NCI-H1417 treated with DMSO at 0.1 percent for 48 hours (cell line): ENCODE measurements at places on chromosomes 3 and 15.

DNA sequence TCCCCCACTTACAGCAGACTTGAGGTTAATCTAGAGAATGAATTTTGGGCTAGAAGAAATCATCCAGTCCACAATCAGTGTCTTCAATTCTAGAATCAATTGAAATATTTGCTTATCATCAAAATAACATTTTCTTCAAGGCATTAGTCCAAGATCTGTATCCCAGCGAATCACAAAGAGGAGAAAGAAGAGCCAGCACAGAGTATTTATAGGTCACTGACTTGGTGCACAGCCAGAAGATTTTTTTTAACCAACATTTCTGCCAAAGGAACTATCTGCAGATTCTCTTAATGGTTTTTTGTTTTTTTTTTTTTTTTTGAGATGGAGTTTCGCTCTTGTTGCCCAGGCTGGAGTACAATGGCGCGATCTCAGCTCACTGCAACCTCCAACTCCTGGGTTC is 178.2 kb downstream of the TNIK start:
- no peak for DNase-seq

DNA sequence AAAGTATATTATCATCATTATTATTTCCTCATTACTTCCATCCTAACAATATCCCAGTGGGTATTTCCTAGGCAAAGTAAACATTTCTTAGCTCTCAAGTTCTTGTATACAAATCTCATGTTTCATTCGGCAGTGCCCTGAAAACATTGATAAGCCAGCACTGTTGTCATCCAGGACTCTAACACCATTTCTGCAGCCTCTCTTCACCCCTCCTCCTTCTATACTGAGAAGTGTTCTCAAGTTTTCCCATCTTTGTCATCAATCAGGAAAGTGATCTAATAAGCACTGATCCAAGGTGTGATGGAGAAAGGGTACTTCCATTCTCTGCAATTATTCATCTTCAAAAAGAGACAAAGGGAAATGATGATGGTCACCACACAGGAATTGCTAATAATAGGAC is 168.4 kb upstream of the CCDC54 start:
- no peak for DNase-seq

DNA sequence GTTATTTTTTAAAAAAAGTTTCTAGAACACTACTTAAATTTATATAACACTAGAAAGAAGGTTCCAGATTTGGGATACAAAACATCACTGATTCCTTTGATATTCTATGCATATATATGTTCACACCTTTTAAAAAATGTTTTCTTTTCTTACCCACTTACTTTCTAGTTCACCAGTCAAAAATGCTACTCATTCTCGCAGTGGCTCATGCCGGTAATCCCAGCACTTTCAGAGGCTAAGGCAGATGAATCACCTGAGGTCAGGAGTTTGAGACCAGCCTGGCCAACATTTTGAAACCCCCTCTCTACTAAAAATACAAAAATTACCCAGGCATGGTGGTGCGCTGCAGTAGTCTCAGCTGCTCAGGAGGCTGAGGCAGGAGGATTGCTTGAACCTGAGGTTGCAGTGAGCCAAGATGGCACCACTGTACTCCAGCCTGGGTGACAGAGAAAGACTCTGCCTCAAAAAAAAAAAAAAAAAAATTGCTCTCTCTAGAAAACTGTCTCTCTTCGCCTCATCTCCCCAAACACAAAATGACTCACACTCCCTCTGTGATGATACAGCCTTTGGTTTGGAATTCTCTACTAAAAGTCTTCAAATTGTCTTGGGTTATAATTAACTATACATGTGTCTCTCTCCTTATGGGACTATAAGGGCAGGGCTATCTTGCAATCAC is 52.6 kb upstream of the TGFBR2 start:
- DNase-seq = no peak

- DNase-seq = no peak
These were observed 7.3 kb downstream of the PRR23E start for GRCh38 chr3:127200086-127200691.

- DNase-seq = no peak
These were observed 103.4 kb downstream of the ARRDC4 start for GRCh38 chr15:98063871-98064270.

DNA sequence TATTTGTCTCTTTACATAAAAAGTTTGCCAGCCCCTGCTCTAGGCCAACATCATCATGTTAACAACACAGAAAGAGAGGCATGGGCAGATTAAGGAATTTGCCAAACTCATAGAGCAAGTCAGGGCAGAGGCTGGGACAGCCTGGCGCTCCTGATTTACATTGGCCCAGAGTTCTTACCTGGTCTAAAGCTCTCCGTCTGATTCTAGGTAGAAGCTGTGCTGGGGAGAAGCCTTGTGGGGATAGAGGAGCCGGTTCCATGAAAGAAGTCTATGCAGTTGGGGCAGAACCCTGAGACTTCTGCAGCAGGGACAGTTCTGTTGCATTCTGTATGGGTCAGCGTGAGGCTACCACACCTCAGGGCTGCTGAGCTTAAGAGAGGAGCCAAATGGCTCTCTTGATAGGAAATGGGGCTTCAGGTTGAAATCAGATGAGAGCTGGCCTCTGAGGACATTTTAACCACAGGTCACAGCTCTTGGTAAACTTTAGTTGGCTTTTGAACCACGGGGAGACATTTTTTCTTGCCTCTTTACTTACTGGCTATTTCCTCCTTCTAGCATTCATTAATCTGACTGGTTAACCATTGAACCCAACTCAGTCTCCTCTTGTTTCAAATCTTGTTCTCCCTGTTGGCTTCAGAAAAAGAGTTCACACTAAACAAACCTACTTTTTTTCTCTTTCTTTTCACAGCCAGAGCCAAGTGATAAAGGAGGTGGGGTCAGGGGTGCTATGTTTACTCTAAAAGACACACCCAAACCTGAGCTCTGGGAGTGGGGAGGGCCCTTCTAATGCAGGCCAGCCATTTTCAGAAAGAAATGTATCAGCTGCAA is 250.7 kb downstream of the OPA1 start:
- no peak for DNase-seq

- no peak for DNase-seq
These were observed 454.4 kb downstream of the LPP start for GRCh38 chr3:188608401-188608800.

DNA sequence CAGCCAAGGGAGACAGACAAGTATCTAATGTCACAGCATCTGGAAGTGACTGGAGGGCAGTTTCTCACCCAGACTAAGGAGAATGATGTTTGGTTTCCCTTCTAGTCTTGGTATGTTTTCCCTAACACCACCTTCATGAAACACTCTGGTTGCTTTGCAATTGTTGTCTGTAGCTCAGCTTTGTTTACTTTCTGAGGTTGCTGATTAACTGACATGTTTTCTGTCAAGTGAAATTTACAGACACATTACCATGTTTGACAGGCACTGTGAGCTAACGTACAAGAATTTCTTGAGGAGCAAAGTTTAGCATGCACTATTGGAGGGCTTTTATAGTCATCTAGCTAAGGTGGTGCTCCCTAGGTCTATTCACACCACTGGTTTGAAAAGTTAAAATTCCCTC is 131.6 kb upstream of the NECTIN3 start:
- DNase-seq = no peak

GRCh38 chr15:57440167-57440566 is 63.9 kb downstream of the CGNL1 start:
- no peak for DNase-seq

- DNase-seq = no peak
These were observed 931.9 kb downstream of the IGSF11 start for GRCh38 chr3:118102737-118103136.

DNA sequence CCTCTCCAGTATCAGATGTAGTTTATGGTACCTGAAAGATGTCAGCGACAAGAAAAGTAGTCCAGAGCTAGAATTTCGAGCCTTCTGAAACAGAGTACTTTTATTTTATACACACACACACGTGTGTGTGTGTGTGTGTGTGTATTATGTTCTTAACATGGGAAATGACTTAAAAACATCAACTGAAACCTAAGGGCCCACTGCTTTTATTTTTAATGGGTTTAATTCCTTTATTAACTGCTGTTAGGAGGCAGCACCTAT is 1.9 kb downstream of the TCF12 start:
- DNase-seq = no peak

- no peak for DNase-seq
These were observed 112.2 kb upstream of the SLC4A7 start for GRCh38 chr3:27596334-27596841.

- DNase-seq = no peak
These were observed 14.2 kb downstream of the ZNF80 start for GRCh38 chr3:114223143-114223542.

- no peak for DNase-seq
These were observed 19.7 kb downstream of the STARD5 start for GRCh38 chr15:81304226-81304625.

DNA sequence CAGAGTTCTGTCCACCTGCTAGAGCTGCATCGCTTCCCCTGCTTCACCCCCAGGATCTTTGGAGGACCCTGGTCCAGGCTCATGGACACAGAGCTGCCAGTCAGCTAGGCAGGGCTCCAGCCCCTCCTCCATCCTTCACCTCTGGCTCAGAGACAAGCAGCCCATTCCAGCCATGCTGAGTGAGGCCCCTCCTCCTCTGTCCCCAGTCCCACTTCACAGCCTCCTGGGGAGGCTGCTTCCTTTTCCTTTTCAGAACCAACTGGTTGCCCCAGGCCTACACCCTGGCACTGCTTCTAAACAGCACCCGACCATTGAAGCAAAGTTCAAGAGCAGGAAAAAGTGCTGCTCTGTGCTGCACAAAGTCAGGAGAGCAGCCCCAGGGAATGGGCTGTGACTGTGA is 22.2 kb downstream of the IQSEC1 start:
- DNase-seq = no peak

- DNase-seq = no peak
These were observed 67.9 kb upstream of the SLC2A2 start for GRCh38 chr3:171094411-171094810.

GRCh38 chr3:58173029-58173668 is 37.6 kb downstream of the DNASE1L3 start:
- no peak for DNase-seq

DNA sequence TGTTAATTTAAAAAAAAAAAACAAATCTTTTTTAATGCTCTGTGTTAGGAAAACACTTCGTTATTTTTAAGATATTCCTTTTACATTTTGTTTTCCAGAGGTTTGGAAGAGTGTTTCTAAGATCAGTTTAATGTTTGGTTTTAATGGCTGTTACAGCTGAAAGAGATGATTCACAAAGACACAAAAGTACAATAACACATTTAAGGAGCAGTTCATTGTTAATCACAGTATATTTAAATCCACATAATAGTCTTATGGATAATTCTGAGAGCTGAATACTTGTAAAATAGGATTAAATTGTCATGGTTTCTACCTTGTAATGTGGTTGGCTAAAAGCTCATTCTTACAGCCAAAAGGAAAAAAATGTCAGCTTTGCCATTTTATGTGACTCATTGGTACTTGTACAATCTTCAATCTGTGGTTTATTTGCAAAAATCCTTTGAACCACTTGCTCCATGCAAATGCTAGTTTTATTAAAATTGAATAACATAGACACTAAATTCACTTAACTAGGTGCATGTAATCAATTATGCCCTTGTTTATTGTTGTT is 426.4 kb downstream of the NLGN1 start:
- no peak for DNase-seq

GRCh38 chr3:30315447-30315846 is 291.0 kb upstream of the TGFBR2 start:
- DNase-seq = no peak

DNA sequence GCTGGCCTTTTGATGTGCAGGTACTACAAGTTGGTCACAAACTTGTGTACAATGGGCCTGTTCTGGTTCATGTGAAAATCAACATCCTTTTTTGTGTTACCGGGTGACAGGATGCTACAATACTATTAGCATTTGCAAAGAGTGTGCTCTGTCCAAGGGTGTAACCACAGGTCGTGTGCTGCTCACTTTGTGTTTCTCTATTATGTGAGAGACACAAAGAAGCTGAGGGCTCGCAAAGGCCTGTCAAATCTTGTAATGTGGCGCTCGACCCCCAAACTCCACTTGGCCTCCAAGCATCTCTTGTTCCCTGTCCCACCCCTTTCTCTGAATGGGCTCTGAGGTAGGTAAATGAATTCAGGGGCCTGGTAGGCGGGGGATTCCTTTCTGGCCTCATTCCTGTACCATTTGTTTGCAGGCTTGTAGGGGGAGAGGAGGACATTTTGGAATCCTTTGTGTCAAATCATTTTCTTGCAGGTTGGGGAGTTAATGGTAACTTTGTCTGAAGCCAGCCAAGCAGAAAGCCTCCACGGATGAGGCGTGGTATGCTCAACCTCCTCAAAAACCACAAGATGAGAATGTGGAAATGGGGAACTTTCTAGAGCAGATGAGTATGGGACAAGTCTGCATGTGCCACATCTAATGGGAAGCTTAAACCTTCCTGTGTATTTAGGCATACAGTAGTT is 109.1 kb downstream of the OPA1 start:
- no peak for DNase-seq

DNA sequence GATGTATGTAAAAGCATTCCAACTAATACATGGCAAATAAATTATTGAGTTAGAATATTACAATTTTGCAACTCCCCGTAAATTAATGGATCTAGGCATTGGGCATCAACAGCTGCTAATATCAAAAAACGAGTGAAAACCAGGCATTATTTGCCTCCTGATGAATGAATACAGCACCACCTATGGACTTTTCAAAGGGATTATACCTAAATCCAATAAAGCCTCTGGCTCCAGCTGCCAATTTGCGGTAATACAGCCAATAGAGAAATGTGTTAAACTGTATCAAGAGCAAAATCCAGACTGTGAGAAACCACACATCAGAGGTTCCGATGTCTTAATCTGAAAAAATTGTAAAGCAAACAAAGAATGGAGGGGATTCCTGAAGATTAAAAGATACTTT is 16.3 kb upstream of the A4GNT start:
- no peak for DNase-seq

- DNase-seq = no peak
These were observed 273.5 kb upstream of the SEMA6D start for GRCh38 chr15:47443839-47444238.

DNA sequence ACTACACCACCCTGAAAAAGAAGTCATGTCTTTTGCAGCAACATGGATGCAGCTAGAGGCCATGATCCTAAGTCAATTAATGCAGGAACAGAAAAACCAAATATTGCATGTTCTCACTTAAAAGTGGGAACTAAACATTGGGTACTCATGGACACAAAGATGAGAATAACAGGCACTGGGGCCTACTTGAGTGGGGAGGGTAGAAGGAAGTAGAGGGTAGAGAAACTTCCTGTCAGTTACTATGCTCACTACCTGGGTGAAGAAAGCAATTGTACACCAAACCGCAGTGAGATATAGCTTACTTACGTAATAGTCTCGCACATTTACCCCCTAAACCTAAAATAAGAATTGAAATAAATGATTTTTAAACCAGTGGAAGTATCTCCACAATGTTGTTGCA is 480.5 kb upstream of the ARRDC4 start:
- DNase-seq = no peak
